ENCODE measurements at places on chromosomes 13 and 19. TPM values are rescaled to one million over a fixed set of nuclear protein-coding genes. Genes with fewer than 3 reads are reported as not detected.
A peak's percentile ranks its signal among the peaks of the same experiment; 100 is the strongest.

DNA sequence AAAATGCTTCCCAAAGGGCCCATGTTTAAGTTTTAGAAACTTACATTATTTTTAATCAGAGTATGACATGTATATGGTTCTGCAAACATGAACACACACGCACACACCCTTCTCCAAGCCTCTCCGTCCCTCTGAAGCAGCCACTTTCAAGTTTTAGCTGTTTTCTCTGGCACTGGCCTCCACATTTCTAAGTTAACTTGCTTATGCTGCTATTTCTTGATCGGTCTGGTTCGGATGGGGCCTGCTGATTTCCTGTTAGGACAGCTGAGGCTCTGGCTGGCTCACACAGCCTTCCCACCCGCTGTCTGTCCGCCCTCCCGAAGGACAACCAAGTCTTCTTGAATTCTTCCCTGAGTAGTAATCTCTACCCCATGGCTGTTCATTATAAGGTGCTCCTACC, 4.4 kb downstream of the SPC24 start:
- peak; percentile 26 for DNase-seq

DNA sequence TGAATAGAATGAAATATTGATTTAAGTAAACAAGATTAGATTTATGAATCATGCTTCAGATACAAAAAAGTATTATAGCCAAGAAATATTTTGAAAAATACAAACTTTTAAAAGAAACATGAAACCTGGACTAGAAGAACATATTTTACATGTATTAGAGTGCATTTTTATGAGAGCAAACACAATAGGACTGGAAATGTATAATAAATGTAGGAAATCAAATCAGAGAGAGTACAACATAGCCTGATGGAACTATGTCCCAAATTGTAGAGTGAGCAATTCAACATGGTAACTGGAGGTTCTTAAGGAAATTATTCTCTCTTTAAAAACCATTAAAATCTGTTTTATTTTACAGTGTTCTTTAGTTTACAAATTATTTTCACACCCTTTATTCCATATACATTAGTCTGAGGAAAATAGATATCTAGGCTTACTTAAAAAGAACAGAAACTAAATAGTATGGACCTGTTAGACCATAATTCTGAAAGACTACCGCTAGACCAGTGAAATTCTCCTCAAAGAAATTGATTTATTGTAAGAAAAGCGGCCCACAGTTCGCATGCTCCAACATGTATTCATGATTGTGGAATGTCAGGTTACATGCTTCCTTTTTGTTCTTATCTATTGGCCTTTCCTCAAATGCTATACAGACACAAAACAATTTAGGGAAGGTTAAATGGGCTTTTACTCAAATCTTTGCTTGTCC, 1526.5 kb upstream of the SLC10A2 start:
- no peak for DNase-seq

DNA sequence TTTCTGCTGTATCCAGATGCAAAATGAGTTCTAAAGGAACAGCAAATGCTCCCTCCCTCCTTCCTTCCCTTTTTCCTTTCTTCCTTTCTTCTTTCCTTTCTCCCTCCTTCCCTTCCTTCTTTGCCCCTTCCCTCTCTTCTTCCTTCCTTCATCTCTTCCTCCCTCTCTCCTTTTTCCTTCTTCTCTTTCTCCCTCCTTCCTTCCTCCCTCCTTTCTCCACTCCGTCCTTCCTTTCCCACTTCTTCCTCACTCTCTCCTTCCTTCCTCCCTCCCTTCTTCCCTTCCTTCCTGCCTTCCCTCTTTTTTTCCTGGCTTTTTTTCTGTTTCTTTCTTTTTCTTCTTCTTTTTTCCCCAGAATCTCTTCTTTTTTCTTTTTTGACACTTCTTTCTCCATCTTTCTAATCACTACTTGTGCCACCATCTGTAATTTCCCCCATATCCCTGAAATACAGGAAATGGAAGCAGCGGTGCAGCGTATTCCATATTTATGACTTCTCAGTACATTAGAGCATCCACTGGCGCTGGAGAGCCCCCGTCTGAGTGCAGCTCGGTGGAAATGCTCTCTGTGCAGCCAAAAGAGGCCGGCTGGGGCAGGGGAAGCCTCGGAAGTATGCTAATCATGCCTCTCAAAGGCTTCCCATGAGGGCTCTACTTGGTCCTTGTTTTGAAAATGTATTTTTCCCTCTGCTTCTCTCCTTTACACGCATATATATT, 275.6 kb downstream of the TSHZ3 start:
- peak; percentile 13 for DNase-seq

GRCh38 chr19:38852231-38853044, 2.7 kb upstream of the HNRNPL start:
- DNase-seq: no peak

The NAT14 gene
- 6.1 TPM for total RNA-seq

DNA sequence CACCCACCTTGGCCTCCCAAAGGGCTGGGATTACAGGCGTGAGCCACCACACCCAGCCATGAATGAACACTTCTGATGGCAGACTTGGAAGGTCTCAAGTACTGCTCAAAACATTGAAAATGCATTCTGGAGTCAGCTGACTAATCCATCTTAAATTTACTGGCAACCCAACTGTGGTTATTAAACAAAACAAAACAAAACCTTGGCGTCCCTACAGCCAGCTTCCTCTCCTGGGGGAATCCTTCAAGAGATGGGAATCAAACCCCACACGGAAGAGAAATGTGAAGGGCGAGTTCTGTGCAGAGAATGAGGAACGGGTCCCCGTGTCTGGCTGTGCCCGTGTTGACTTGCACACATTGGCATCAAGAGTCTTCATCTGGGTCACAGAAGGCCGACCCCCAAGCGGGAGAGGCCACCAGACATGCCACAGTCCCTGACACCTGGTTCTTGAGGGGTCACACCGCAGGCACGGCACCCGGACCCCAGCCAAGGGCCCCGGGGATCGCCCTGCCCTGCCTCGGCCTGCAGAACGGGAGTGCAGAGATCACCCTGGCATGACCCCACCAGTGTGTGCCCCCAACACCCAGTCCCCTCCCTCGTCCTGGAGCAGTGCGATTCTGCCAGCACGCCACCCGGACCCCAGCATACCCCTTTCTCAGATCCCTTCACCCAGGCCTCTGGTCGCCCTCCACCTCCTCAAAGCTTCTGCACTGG, 3.2 kb downstream of the MAP2K2 start:
- no peak for DNase-seq
